Chondrocyte (in vitro differentiated cells): ENCODE measurements at places on chromosomes 2 and 18.
A peak's percentile ranks its signal among the peaks of the same experiment; 100 is the strongest.

DNA sequence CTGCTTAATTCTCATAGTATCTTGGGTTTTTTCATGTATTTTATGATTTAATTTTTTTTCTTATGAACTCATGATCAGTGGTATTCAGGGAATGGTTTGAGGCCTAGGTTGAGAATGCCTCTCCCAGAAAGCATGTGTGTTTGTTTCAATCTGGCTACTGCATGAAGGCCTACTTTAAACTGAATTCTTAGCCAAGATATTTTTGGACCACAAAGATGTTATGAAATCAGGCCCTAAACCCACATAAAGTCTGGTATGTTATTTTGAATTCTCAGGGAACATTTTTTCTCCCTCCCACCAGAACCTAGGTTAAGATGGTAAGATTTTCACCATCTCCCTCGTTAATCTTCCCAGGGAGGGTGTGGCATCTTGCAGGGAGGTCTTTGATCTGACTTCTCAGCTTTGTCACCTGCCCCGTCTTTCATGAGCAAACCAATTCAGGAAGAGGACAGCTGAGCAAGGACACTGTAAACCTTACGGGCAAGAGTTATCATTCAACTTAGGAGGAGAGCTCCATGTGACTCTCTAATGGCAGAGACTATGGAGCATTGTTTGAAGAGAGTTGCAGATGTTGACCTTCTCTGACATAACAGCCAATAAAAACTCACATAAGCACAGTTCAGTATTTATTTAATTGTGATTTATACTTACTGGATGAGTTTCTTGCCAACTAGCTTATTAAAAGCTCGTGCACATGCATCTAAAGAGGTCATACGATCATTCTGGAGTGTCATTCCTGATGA lies 21.3 kb upstream of the ACKR3 start:
- DNase-seq, result no peak

DNA sequence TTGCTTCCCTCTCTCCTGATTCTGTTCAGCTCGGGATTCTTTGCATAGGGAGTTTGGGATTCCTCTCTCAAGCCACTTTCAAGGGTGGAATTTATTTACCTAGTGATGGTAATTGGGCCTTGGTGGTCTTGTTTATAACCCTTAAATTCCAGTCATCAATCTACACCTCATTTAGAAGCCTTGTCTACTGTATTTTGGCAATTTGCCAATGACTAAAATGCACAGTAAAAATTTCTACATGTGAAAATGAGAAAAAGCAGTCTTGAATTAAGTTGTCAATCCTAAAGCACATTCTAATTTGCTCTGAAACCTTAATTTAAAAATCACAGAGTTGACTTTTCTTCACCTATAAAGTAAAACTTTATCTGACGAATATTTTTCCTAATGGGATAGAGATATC lies 749.2 kb upstream of the CRIM1 start:
- DNase-seq, result no peak

DNA sequence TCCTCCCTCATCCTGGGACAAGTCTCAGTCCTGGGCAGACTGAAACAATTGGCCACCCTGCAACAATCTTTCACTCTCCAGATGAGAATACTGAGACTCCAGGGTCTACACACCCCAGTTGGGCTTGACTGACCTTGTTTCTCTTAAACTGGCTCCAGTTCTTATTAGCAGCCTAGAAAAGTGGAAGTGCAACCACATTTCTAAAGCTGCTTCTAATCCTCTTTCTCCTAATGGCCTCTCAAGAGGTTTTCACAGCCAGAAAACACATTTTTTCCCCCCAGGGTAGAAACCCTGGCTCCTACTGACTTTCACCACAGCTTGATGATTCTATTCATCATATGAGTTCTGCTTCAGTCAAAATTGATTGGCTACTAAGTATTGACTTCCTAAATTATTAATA lies 45.8 kb downstream of the SLC4A5 start:
- no peak for DNase-seq

GRCh38 chr2:62408241-62408677 lies 97.7 kb downstream of the TMEM17 start:
- DNase-seq, result peak; percentile 51

GRCh38 chr2:22993250-22993649 lies 391.7 kb upstream of the KLHL29 start:
- no peak for DNase-seq

- no peak for DNase-seq
These were observed 34.8 kb downstream of the TRAPPC12 start for GRCh38 chr2:3414133-3414860.

DNA sequence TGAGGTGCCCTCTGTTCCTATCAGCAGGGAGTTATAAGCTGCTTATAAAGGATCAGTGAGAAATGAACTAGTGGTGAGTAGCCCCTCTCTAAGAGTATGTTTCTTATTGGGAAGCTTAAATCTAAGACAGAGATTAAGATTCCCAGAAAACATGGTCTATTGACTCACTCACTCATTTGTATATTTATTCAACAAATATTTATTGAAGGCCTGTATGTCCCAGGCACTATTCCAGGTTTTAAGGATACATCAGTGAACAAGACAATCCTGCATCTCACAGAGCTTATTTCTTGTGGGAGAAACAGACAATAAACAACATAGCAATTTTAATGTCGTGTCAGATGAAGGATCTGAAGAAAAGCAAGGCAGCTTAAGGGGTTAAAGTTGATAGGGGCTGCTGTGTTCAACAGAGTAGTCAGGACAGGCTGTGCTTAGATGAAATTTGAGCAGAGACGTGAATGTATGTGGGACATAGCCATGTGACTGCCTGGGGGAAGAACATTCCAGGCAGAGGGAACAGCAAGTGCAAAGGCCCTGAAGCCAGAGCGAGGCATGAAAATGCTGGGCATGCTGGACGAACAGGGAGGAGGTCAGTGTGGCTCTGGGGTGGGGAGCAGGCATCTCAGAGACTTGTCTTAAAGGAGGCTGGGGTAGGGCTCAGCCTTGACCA lies 14.8 kb upstream of the PSD4 start:
- no peak for DNase-seq

GRCh38 chr2:31227711-31228125 lies 6.2 kb upstream of the EHD3 start:
- DNase-seq, result no peak

- DNase-seq, result no peak
These were observed 212.1 kb downstream of the TTC32 start for GRCh38 chr2:19689646-19690168.

DNA sequence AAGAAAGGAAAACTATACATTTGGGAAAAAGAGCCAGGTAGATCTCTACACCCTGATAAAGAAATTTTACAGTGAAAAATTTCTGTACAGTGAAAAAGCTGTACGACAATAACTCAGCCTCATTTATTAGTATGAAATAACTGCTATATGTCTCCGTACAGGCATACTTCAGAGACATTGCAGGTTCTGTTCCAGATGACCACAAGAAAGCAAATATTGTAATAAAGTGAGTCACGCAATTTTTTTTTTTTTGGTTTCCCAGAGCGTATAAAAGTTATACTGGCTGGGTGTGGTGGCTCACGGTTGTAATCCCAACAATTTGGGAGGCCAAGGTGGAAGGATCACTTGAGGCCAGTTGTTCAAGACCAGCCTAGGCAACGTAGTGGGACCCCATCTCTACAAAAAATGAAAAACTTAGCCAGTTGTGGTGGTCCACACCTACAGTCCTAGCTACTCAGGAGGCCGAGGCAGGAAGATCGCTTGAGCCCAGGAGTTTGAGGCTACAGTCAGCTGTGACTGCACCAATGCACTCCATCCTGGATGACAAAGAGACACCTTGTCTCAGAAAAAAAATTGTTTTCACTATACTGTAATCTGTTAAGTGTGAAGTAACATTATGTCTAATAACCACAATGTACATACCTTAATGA lies 28.2 kb upstream of the AMMECR1L start:
- no peak for DNase-seq

- no peak for DNase-seq
These were observed 53.6 kb downstream of the HK2 start for GRCh38 chr2:74887445-74887951.

DNA sequence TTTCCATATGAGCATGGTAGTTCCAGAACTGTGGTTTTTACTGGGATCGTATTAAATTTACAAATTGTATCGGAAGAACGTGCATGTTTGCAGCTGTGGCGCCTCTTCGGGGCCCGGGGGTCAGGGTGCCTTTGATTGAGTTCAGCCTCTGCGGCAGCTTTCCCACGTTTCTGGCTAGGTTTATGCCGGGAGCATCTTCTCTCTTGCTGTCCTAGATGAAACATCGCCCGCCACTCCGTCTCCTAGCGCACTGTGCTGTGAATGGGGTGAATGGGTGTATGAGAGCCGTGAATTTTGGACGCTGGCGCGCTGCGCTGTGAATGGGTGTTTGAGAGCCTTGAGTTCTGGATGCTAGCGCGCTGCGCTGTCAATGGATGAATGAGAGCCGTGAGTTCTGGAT lies 12.3 kb downstream of the PDCD1 start:
- no peak for DNase-seq

GRCh38 chr2:135984199-135985017 lies 1.0 kb downstream of the DARS1 start:
- DNase-seq, result no peak

DNA sequence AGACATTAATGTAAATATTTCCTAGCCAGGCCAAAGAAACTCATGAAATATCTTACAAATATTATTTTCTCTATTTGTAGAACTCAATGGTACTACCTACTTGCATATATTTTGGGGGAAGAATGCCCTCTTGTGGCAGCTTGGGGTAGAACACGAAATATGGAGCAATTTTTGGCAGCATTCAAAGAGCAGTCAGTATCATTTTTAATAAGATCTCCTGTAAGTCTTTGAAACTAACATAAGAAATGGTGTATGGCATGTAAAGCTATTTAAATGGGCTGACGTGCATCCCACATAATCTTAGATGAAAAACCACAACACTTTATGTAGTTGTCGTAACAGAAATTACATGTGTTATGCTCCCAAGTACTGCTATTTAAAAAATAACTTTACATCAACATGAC lies 62.3 kb upstream of the CCDC195 start:
- DNase-seq, result no peak

- no peak for DNase-seq
These were observed 85.7 kb downstream of the COPS8 start for GRCh38 chr2:237171396-237171795.
